Fibroblast of the aortic adventitia (primary cell): ENCODE measurements at places on chromosomes 1 and 21. TPM values are rescaled to one million over a fixed set of nuclear protein-coding genes. Genes with fewer than 3 reads are reported as not detected.

GRCh38 chr21:17784604-17785402 lies 34.4 kb downstream of the C21orf91 start:
- DNase-seq: no peak

- no peak for DNase-seq
Observed at GRCh38 chr1:150068109-150068435, 496 bp downstream of the VPS45 start.

- DNase-seq: no peak
Observed at GRCh38 chr1:112093372-112093694, 103.9 kb upstream of the KCND3 start.

DNA sequence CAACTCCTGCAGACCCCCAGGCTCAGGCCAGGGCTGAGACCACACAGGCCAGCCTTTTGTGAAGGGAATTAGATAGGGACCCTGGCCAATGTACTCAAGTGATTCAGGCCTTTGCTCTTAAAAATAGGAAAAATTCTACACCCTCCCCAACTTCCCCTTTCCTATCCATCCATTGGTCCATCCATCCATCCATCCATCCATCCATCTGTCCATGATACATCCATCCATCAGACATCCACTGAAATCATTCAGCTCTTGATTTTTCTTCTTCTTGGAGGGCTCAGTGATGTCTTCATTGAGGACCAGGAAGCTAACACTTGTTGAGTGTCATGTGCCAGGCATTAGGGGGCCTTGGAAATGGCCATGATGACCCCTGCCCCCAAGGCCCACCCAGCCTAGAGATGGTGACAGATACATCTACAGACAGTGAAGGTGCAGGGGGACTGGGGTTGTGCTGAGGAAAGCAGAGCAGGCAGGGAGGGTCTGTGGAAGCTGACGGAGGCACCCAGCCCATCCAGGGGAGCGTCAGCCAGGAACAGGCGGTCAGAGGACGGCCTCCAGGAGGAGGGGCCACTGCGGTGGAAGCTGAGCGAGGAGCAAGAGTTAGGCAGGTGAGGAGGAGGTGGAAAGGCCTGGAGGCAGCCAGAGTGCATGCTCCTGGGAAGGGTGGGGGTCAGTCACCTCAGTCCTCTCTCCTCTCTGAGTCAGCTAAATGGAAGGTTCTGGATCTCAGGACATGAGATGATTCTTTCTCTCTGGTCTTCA lies 81.9 kb downstream of the EPHB2 start:
- DNase-seq: no peak

DNA sequence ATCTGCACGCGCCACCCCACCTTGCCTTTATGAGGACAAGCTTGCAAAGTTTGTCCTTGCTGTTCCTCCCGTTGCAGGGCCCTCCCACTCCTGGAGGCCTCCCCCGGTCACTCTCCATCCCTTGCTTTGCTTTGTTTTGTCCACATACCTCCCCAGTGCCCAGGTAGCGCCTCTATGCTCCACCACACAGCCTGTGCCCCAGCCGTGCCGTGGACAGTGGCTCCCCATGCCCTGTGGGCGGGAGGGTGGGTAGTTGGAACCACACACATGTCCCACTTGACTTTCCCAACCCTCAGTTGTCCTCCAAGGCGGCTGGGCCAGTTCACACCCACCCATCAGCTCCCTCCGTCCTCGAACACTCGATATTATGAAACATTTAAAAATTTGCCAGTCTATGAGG lies 24.6 kb downstream of the SLX9 start:
- no peak for DNase-seq

GRCh38 chr1:22782406-22782805 lies 71.8 kb downstream of the EPHB2 start:
- no peak for DNase-seq

GRCh38 chr1:248852481-248853405 lies 6.1 kb downstream of the ZNF692 start:
- DNase-seq: peak; percentile 90

DNA sequence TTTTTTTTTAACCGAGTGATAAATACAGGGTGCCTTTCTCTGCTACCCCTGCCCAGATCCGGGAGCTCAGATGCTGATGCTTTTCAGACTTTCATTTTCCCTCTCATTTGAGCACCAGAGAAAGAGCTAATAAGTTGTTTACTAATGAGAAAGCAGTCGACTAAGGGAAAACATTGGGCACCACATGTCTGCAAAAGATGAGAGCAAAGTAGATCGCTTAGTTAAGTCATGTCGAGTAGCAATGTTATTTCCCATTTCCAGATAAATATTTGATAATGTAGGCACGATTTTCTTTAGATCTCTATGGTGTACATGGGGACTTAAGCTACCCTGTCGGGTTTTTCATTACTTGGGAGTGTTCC lies 1.2 kb downstream of the PKN2 start:
- DNase-seq: peak; percentile 6

DNA sequence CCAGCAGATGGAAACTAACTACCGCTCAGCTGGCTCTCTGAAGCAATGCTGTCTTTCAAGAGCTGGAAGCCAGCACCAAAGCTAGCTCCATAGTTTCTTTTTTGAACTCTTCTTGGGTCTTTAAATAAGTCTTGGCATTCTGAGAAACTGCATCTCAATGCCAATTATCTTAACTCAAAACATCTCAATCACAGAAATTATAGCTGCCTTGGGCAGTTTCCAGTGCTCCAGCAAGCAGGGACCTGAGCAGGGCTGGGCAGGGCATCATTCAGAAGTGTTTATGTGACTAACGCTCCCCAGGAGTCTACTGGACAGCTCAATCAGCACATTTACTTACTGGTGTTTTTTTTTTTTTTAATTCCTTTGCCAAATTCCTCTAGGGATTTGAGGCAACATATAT lies 18.3 kb upstream of the PADI4 start:
- peak; percentile 59 for DNase-seq

DNA sequence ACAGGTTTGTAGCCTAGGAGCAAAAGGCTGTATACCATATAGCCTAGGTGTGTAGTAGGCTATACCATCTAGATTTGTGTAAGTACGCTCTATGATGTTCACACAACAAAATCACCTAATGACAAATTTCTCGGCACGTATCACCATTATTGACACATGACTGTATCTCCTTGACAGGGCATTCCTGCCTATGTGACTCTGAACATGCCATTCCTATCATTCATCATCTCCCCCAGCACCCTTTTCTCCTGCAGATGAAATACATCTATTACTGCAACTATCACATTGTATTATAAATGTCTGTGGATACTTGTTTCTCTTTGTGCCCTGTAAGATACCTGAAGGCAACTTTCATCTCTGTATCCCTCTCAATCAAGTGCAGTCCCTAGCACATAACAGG lies 29.9 kb downstream of the TP53BP2 start:
- no peak for DNase-seq

- peak; percentile 83 for DNase-seq
Observed at GRCh38 chr1:203326830-203327683, 21.7 kb downstream of the BTG2 start.

GRCh38 chr1:214636436-214636835 lies 33.4 kb downstream of the CENPF start:
- no peak for DNase-seq

DNA sequence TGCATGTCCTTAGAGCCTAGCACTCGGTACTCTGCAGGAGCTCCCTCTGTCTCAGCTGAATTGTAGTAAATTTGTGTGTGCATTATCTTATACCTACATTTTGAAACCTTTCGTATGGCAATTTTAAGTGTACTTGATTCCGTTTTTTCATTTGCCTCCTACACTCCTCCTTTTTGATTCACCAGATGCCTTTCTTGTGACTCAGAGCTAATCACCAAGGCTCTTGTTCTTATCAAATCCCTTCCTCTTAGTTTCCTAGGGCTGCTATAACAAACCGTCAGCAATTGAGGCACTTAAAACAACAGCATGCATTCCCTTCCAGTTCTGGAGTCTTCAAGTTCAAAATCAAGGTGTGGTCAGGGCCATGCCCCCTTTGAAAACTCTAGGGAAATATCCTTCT lies 261.0 kb downstream of the ASTN1 start:
- peak; percentile 27 for DNase-seq

DNA sequence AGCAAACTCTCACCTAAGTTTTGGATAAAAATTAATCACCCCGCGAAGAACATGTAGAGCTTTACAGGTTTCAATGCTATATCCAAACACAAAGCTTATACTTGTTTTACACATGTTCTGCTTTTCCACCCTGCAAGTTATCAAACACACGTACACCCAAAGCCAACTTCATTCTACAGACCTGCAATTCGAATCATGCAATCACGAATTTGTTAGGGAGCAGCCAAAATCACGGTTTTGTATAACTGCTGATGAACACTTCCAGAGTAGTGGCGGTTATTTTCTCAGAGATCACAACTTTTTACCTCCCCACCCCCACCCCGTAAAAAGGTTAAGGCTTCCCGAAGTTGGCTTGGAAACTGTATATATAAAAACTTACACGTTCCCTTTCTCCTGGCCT lies 1.4 kb downstream of the HMGN1 start:
- DNase-seq: peak; percentile 12

- DNase-seq: no peak
Observed at GRCh38 chr1:162599451-162599850, 32.8 kb upstream of the DDR2 start.

- peak; percentile 77 for DNase-seq
Observed at GRCh38 chr1:29974316-29974724, 738.0 kb downstream of the PTPRU start.

- DNase-seq: peak; percentile 42
Observed at GRCh38 chr21:38220270-38220737, 36.5 kb upstream of the KCNJ15 start.

DNA sequence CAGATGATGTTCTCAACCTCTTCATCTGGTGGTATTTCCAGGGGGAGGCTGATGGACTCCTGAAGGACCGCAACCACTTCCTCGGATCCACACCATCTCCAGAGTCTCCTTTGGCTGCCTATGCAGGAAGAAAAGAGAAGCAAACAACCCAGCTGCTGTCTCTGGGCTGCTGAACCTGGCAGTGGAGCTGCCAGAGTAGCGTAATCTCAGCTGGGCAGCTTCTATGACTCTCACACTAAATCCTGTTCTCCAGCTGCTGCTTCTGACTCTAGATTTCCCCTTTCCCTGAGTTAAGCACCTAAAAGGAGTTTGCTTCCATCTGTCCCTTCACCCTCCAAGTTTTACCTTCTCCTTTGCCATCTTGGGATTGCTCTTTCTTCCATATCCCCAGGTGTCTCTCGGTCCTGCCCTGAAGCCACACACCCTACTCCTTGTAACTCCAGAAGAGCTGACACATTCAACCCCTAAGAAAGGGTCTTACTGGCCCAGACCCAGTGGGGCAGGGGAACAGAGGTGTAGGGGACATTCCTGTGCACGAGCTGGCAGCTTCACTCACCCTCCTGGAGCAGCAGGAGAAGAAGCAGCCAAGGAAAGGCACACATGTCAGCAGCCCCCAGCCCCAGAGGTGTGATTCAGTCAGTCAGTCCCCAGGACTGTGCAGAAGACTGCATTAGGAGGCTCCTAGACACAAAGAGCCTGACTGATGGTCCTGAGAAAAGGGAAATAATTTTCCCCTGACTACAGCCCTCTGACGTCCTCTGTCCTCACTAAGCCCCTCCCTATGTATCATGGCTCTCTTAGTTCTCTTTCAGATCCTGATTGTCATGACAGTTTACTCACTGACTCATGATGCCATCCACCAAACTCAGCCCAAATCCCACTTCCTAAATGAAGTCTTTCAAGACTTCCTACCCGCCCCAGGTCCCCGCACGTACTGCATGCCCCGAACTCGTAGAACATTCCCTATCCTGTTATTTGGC lies at the start of gene SLAMF9:
Gene SLAMF9 (minus strand): TSS at position 702 of the 980 bp plus-strand sequence. CDS start 100 bp downstream, at position 602.
- peak; percentile 43 for DNase-seq

DNA sequence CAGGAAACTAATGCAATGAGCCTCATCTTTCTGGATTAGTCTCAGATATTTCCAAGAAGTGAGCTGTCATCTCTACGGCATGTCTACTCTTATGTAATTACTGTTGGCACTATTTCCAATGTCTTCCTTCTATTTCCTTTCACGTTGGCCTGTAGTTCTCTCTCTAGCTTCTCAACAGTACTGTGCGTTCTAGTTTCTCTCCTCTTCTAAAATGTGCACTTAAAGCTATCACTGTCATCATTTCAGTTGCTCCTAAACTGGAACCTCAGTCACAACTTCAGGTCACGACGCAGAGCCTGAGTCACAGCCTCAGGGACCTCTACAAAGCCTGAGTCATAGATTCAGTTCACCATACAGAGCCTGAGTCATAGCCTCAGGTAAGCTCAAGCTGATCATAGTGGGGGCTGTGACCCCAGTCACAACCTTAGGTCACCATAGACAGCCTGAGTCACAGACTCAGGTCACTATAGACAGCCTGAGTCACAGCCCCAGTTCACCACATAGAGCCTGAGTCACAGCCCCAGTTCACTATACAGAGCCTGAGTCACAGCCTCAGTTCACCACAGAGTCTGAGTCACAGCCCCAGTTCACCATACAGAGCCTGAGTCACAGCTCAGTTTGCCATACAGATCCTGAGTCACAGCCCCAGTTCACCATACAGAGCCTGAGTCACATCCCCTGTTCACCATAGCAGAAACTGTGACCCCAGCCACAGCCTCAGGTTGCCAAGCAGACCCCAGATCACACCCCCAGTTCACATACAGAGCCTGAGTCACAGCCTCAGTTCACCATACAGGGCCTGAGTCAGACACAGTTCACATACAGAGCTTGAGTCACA lies 13.0 kb downstream of the WNT9A start:
- DNase-seq: peak; percentile 68

DNA sequence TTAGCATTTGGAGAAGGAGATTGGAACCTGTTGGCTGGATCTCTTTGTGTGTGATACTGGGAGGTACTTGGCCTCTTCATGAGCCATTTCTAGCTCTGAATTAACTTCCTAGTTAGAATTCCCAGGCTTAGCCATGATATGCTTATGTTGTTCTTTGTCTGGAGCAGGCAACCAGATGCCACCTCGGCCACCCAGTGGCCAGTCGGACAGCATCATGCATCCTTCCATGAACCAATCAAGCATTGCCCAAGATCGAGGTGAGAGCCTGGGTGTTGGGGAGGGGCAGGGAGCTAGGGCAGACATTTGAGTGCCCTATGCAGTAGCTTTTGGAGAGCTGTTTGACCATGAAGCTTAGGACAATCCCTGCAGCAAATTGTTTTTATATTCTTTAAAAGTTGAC lies 26.5 kb upstream of the PIGV start:
- no peak for DNase-seq

DNA sequence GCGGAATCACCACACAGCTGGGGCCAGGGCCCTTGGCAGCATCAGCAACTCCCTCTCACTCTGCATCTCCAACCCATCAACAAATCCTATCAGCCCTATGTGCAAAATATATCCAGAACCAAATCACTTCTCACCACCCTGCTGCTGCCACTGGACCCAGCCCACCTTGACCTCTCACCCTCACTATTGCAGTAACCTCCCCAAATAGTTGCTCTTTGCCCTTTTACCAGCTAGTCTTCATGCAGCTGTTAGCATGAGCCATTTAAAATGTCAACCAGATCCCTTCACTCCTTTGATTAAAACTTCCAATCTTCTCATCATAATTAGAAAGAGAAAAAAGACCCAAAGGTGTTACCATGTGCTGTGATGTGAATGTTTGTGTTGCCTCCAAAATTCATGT lies 155.7 kb upstream of the IRF2BP2 start:
- DNase-seq: no peak

CD1E gene
- total RNA-seq: not detected in 2 replicates

NBPF10 gene
- 1.1 and 3.7 TPM in 2 replicates for total RNA-seq

SPRR2G gene
- not detected in 2 replicates for total RNA-seq

WNT9A gene
- 0.41 and 0.99 TPM in 2 replicates for total RNA-seq

ETV3L gene
- total RNA-seq: not detected in 2 replicates

PTGFR gene
- 34.3 and 77.5 TPM in 2 replicates for total RNA-seq

THEM5 gene
- not detected in 2 replicates for total RNA-seq

CLDN17 gene
- total RNA-seq: 0.49 TPM in 1 of 2 replicates, not detected in the other

NPPA gene
- not detected in 2 replicates for total RNA-seq

CLCA4 gene
- total RNA-seq: not detected in 2 replicates

OR2T11 gene
- not detected in 2 replicates for total RNA-seq
